ENCODE measurements at places on chromosomes 7 and 10. TPM values are rescaled to one million over a fixed set of nuclear protein-coding genes. Genes with fewer than 3 reads are reported as not detected.

DNA sequence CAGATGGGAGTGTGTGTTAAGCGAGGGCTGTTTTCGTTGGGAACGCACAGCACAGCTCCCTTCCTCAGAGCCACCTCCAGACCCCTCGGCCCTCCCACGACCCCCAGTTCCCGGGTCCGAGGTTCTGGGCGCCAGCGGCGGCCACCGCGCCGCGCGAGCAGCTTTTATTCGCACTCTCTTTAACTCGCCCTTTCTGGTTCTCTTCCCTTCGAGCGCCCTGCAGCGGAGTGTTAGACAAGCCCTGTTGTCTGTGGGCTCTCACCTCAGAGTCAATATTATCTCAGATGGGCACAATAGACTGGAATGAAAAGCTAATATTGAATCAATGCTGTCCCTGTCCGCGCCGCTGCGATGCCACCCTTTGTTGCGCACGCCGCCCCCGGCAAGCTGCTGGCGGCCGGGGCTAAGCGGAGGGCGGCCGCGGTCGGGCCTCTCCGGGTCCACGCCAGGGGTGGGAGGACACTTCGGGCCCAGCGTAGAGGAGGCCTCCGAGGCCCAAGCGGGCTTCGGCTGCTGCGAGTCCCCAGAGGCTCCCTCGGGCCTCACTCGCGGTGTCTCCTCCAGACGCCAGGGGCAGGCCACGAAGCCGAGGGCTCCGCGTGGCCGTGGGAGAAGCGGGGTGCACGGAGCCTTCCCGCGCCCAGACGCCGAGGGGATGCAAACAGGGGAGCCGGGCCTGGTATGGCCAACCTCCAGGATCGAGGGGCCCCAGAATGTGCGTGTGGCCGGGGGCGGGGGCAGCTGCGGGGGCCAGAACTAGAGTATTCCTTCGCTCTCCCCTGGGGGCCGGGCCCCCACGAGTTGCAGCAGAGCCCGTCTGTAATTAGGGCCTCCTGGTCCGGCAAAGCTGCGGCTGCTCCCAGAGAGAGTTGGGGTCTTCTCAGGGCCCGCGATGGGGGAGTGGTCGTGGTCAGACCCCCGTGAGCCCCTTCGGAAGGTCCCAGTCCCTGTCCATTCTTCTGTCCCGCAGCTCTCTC, 7.9 kb upstream of the EMX2 start:
- no peak for DNase-seq

- DNase-seq = no peak
Observed at GRCh38 chr7:42914421-42915045, 2.7 kb upstream of the C7orf25 start.

The TMEM213 gene
- total RNA-seq = not detected

DNA sequence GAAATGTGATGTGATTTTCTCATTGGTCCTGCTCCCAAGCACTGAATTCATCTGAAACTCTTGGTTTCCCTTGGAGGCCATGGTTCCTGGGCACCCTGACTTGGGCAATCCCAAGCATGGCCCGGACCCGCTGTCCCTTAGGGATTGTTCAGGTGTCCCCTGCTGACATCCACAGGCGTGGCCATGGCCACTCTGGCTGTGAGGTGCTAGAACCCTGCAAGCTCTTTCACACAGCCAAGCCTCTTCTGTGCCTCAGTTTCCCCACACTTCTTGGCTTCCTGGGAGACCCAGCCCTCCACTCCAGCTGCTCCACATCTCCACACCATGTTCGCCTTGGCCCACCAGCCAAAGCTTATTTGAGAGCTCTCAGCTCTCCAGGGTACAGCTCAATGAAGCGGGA, 12.0 kb upstream of the AZGP1 start:
- no peak for DNase-seq

The SPDYE2B gene
- not detected for total RNA-seq

The CCL24 gene
- total RNA-seq = not detected

The ZNRF2 gene
- total RNA-seq = 8.5 TPM

DNA sequence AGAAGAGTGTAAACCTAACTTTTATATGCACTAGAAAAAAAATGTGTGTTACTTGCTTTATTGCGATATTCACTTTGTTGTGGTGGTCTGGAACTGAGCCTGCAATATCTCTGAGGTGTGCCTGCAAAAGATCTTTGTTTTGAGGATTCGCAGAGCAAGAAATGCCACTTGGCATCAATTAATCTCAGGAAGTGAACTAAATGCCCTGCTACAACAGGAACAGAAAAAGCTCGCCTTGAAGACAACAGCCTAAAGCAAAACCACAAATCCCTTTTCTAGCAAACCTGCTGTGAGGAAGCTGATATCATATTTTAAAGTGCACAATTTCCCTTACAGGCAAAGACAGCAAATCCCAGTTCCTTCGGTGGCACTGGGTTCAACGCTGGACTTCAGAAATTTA, 675.8 kb downstream of the KCNMA1 start:
- DNase-seq = no peak

- DNase-seq = no peak
Observed at GRCh38 chr10:118258285-118258684, 83.8 kb downstream of the FAM204A start.

DNA sequence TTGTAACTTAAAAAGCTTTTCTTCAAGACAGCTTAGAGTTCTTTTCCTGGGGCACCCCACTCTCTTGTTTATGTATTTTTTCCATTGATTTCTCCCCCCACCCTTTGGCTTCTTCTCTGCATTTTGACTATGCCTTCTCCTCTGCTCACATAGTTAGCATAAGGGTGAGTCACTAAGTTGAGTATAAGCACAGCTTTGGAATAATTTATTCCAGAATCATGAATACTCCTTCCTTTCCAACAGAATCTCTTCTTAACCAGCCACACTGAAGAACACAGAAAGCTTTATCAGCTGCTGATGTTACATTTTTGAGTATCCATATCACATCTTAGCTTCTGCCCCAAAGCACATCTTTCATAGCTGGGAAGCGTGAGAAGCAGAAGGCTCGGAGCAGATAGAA, 449.5 kb upstream of the MKI67 start:
- DNase-seq = no peak

The MKRN1 gene
- total RNA-seq = 82.9 TPM

- DNase-seq = no peak
Observed at GRCh38 chr7:131904760-131905327, 348.4 kb upstream of the PODXL start.

- DNase-seq = no peak
Observed at GRCh38 chr10:72832701-72833100, 60.8 kb upstream of the OIT3 start.

GRCh38 chr10:2445370-2445769, 622.0 kb upstream of the PFKP start:
- no peak for DNase-seq

DNA sequence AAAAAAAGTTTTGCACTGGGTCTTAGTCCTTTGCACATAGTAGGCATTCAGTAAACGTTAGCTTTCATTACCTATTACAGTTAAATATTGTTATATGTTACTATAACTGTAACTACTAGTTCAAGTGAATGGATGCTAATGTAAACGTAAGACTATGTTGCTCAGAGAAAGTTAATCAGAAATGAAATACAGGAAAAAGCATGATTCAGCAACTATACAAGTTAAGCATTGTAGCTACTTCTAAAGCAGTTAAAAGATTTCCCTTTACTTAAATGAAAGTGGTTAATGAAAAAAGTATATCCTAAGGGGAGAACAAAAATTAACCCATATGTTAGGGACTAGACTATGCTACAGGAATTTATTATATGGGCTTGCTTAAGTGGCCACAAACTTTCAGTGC, 121.2 kb downstream of the SKAP2 start:
- DNase-seq = no peak

DNA sequence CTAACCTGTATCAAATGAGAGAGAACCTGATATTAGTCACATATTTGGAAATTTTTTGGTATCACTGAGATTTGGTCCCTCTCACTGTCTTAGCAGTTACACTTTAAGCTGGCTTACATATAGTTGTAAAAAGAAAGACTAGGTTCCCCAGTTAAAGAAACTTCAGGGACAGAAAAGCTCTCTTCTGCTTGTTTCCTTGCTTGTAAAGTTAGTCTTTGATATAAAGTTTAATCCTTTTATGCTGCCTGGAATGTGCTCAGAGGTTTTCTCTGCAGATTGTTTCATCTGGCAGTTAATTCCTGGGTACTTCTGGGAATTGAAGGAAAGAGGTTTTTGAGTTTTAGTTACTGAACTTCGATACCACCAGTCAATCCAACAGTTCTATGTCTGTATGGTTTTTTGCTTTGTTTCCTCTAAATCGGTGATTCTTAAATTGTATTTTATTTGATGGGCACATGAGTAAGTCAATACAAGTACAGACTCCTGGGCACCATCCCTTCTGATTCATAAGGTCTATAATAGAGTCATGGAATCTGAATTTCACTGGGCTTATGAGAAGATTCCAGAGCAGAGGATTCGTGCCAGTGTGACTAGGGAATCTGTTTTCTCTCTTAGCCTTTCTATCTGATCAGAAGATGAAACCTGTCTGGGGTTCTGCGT, 1080.9 kb upstream of the C7orf33 start:
- DNase-seq = no peak

DNA sequence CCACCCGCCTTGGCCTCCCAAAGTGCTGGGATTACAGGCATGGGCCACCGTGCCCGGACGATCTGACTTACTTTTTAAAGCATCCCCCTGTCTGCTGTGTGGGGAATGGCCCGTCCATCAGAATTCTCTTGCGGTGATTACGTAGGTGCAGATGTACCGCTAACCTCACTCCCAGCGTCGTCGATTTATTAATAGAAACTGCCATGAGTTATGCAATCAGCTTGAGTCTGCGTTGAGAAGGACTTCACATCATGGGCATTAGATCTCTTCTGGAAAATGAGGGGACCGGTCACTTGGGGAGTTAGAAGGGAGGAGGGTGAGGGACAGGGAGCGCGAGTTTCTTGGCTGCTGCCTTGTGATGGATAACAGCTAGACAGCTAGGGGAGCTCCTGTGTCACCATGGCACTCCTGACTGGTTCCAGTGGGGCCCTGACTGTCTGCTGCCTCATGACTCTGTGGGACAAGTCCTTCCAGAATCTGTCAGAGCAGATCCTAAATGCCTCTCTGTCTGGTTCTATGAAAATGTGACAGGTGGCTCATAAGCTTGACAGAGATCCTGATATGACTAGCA, 35.2 kb downstream of the POR start:
- no peak for DNase-seq

GRCh38 chr10:69558559-69558958, 14.7 kb downstream of the NEUROG3 start:
- no peak for DNase-seq

The ZNF680 gene
- 24.2 TPM for total RNA-seq

The ELMO1 gene
- total RNA-seq = 18.8 TPM

GRCh38 chr7:3033581-3033980, 10.1 kb downstream of the CARD11 start:
- DNase-seq = no peak

DNA sequence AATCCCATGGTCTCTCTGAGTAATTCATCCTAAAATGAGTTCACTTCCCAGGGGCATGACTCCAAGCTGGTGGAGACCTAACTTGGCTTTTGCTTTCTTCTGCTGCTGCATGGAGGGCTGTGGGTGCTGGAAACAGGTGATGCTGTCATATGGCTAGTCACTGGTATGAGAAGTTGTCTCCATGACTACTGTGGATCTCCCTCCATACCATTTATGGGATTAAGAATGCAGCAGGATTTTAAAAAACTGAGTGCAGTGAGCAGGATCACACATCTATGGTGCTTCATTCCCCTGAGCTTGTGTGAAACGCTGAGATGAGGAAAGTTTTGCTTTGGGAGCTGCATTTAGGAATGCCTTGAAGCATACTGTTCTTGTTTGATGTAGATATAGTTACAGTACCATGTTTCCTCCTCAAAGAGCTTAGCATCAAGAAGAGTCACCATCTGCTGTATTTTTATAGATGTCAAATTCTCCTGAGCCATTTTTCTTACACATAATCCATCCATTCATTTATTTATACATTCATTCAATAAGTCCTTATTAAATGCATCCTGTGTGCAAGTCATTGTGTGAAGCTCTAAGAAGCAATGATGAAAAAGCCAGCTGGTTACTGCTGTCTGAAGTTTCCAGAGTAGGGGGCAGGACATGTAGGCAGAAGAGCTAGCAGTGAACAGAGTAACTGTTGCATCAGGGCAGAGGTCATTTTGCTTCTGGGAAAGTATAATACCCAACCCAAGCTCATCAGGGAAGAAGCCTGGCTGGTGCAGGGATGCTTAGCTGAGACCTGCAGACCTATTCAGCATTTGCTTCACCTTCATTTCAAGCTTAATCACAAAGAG, 534.8 kb downstream of the AUTS2 start:
- DNase-seq = no peak

The ATOH7 gene
- not detected for total RNA-seq

The WNT2 gene
- total RNA-seq = 1.6 TPM

The UTF1 gene
- total RNA-seq = not detected

GRCh38 chr7:148319316-148319808, 271.2 kb upstream of the C7orf33 start:
- DNase-seq = no peak

The ELN gene
- total RNA-seq = 323 TPM

The BHLHA15 gene
- 0.57 TPM for total RNA-seq

- DNase-seq = no peak
Observed at GRCh38 chr7:77770316-77770715, 27.9 kb downstream of the TMEM60 start.

The FKBP14 gene
- total RNA-seq = 13.7 TPM

DNA sequence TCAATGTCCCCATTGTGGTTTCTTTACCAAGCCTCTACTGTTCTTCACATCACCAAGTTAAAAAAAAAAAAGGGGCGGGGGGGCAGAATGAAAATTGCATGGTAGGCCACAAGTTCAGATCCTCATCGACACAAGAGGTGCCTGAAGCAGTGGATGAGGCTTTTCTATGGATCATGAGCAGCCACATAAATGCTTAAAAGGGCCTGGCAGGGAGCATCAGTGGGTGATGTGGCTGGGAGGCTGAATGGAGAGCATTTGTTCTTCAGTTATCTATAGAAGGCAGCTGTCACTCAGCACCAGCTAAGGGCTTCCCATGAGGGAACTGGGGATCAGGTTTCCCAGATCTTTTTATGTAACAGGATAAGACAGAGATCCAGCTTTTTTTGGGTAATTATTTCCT, 117.9 kb downstream of the CFTR start:
- no peak for DNase-seq

GRCh38 chr7:155746188-155746587, 66.1 kb downstream of the SHH start:
- no peak for DNase-seq

DNA sequence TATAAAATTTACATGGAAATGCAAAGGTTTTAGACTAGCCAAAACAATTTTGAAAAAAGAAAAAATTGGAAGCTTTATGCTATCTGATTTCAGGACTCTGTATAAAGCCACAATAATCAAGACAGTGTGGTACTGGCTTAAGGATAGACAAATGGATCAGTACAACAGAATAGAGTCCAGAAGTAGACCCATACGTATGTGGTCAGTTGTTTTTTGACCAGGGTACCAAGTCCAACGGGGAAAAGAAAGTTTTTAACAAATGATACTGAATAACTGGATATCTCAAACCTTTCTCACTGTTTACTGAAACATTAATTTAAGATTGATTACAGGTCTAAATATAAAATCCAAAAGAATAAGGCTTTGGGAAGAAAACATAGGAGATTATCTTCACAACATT, 79.7 kb downstream of the PODXL start:
- DNase-seq = no peak

- no peak for DNase-seq
Observed at GRCh38 chr7:55574051-55574717, 1.9 kb upstream of the VOPP1 start.

GRCh38 chr7:30733216-30733615, 18.7 kb upstream of the INMT start:
- DNase-seq = no peak

The PROSER2 gene
- 2.1 TPM for total RNA-seq

GRCh38 chr7:73544678-73545077, 12.8 kb downstream of the BCL7B start:
- no peak for DNase-seq

- DNase-seq = peak; percentile 46
Observed at GRCh38 chr7:151085329-151085690, 965 bp upstream of the AGAP3 start.

The SNCG gene
- total RNA-seq = 10.8 TPM

Data from right cardiac atrium (tissue), 5 donors.